Right renal pelvis (tissue), 4 donors: ENCODE measurements at places on chromosomes 2 and 18.

DNA sequence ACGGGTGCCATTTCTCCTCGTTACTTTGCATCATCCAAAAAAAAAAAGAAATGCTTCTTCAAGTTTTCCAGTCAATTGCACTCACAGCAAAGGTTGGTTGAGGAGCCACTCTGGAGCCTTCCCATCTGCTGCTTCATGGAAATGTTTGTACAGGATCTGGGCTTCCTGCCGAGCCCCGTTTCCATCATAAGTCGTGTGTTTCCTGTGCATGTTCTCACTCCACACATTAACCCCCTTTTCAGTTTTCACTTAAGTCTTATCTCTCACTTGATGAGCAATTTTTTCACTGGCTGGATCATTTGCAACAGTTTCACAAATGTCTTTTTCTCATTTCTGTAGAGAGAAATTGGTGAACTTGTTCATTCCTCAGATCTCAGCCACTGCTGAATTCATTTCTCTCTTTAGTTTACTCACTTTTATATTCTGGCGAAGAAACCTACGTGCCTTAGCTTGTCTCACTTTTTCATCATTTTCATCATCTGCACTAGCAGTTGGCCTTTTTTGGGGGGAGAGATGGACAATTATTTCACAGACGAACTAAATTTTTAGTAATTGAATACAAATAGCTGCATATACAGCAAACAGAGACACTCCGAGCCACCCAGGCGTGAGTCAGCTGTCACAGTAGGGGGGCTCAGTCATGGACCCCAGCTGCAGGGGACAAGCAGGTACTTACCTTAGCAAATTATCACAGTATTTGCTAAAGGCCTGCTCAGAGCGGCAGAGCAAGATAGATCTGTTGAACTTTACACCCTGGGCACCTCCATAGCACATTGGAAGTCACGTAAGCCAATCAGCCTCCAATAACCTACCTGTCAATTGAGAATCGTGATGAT lies 750.8 kb upstream of the ID2 start:
- peak; percentile 67 for DNase-seq

DNA sequence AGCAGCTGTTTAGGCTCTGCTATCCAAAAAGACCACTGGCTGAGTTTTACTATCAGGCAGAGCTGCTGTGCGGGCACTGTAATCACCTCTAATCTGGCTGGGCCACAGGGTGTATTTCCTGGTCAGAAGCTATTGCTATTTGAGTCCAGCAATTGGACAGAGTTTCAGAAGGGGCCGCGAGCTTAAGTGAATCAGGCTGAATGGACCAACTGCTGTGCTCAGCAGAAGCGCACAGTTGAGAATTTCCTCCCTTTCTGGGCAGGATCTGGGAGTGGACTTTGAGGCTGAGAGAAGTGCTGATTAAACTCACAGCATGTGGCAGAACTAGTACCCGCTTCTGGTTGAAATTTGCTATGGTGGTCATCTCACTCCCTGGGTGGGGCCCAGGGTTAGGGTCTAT lies 251.8 kb downstream of the INSIG2 start:
- DNase-seq = no peak

DNA sequence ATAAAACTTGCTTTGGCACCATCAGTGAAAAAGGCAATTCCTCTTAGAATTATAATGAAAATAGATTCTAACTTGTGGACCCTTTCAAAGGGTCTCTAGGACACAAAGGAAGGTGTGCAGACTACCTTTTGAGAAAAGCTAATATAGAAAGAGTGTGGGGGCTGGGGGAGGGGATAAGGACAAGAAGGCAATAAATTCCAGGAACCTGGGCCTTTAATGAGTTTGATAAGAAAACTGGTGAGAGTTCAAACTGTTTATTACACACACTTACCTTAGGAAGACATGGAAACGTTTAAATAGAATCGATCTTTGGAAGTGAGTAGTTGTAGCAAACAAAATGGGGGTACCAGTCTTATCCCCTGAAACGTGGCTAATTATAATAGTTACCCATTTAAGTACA lies 39.6 kb upstream of the PGAP1 start:
- no peak for DNase-seq

DNA sequence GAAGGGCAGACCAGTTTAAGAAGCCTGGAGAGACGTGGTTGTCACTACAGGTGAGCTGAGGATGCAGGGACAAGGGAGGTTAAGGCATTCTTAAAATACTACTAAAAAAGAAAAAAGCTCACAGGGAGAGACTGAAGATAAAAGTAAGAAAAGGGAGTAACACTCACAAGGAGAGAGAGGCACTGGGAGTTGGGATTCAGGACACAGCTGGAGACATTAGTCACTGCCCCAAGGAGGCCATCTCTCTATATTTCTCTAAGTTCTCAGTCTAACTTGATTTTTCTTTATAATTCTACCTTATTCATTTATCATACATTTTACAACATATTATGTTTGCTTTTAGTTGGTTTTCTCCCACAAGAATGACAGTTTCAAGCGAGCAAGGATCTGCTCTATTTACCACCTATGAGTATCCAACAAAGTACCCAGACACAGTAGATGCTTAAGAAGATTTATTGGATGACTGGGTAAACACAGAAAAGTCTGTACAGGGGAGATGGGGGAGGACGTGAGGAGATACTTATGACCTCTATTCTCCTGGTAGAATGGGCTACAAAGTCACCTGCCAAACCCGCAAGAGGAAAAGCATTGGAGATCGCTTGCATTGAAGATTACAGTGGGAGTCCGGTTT lies 2.2 kb downstream of the SERPINE2 start:
- DNase-seq = no peak

DNA sequence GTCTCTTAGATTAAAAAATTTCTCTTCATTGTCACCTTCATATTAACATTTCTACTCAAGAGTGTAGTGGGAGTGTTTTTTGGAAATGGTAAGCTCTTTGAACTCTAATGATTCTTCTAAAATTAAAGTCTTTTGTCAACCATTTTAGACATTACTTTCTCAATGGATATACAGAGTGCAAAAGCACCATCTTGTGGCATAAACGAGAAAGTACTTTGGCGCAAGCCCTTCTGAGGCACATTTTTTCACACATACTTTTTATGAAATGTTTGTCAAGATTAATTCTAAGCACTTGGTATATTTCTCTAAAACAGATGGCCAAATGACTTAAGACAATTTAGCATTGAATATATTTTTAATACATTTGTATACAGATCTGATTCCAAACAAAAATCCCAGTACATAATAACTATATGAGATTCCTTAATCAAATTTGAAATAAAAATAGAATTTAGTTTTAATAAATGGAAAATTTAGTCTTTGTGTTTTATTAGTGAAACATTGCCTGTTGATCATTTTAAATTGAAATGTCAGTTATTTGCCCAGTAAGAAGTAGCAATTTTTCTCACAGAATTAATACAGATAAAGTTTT lies 63.3 kb upstream of the GALNT5 start:
- peak; percentile 8 for DNase-seq

DNA sequence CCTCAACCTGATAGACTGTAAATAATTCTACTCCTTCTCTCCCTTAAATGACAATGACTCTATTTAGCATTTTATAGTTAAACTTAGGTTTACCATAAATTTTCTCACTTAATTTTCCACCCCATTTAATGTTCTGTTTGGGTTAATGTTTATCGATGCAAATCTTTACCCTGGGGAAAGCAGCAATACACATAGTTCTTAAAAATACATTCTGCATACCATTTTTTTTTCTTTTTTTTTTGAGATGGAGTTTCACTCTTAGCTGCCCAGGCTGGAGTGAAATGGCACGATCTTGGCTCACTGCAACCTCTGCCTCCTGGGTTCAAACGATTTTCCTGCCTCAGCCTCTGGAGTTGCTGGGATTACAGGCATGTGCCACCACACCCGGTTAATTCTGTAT lies 14.0 kb downstream of the STAM2 start:
- no peak for DNase-seq
